ENCODE measurements at places on chromosomes 11 and 22.

DNA sequence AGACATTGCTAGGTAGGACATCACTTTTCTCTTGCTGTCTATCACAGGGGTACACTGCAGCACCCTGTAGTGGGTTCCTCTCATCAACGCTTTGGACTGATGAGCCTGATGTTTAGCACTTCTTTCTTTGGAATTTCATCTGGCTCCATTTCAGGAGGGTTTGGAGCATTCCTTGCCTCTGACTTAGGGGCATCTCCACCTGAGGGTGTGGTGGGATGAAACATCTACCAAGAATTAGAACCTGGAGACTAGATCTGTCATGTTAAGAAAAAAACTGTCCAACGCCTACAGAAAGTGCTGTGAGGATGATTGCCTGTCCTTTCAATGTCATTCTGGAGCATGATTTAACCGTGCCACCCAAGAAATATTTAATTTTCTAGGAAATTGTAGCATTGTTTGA is 648.4 kb downstream of the ETS1 start:
- no peak for DNase-seq

DNA sequence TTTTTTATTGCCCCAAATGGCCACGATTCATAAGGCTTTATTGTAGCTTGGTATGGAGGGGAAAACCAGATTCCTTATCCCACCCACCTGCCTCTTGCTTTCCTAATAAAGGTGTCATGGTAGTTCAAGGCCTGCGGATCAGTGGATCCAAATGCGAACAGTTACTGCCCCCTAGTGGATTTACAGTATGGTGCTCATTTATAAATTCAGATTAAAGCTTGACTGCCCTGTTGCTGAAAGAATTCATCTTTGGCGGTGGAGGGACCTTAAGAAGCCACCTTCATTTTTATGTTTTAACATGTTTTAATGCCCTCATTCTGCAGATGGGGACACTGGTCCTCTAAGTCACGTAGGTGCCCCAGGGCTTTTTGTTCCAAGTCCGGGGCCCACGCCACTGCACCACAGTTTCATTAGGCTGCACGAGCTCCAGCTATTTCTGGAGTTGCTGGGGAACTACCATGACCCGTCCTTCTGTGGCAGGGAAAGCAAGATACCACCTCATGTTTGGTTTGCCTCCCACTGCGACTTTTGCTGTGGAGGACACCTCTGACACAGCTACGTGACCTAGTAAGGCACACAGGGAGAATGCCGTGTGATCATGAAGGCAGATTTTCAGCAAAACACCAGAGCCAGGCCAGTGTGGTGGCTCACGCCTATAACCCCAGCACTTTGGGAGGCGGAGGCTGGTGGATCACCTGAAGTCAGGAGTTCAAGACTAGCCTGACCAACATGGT is 15.6 kb upstream of the INCENP start:
- peak; percentile 63 for DNase-seq

DNA sequence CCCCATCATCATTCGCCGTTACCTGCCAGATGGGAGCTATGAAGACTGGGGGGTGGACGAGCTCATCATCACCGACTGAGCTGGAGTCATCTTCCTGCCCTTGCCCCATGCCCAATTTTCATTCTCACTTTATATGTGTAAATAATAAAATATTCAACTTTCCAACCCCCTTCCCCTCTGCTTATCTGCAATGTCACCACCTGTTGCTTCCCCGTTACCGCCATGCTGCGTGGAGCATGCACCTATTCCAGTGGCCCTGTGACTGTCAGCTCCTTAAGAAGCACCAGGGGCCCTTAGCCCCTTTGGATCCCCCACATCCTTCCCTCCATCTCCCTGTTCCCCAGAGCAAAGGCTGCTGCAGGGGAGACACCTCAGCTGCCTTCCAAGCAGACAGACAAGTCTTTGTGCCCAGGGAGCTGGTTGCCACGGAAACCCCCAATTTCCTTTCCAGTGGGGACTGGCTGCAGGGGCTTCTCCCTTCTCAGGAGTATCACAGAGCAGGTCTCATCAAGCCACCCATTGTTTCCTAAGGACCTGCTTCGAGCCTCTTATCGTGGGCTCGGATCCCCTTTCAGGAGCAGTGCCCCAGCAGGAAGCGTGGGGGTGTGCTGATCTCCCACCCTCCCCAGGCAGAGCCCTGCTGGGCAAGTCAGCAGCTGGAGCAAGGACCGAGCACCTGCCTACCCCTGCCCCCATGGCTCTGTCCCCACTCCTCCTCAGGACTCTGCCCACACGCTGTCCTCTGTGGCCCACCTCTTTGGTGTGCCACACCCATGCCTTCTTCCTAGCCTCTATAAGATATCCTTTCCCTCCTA is 14.3 kb downstream of the POLR2F start:
- DNase-seq, result no peak

- DNase-seq, result no peak
Measured at GRCh38 chr11:21921151-21921550, 271.7 kb upstream of the ANO5 start.

DNA sequence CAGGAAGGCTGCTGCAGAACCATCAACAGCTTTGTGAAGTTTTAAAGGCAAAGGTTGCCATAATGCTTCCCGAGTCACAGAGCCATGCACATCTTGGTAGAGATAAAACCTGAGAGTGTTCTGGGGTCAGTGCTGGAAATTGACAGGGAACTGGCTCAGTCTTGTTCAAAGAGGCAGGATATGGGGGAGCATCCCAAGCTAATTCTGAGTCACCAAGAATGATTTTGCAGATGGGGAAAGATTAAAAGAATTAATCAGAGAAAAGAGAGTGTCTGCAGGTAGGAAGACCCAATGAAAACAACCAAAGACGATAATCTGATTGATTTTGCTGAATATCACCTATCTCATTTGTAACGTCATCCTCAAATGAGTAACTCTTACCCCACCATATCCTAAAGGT is 99.9 kb upstream of the CD44 start:
- peak; percentile 22 for DNase-seq

DNA sequence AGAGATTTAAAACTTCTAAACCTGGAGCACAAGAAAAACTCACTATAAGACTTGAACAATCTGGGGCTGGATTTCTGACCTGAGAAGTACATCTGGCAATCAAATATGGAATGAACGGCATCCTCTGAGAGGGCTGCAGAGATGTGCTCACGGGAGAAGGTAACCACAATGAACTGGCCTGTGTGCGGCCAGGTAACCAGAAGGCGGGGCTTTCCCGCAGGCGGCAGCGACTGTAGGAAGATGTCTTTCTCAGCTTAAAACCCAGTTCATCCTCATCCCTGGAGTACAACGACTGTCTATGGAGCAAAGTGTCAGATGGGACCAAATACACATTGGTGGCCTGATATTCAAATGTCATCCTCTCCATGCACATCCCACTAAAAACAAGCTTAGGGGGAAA is 24.5 kb downstream of the MICAL3 start:
- no peak for DNase-seq

All from HCEC 1CT (cell line).